ENCODE measurements at places on chromosomes 6 and 20.

DNA sequence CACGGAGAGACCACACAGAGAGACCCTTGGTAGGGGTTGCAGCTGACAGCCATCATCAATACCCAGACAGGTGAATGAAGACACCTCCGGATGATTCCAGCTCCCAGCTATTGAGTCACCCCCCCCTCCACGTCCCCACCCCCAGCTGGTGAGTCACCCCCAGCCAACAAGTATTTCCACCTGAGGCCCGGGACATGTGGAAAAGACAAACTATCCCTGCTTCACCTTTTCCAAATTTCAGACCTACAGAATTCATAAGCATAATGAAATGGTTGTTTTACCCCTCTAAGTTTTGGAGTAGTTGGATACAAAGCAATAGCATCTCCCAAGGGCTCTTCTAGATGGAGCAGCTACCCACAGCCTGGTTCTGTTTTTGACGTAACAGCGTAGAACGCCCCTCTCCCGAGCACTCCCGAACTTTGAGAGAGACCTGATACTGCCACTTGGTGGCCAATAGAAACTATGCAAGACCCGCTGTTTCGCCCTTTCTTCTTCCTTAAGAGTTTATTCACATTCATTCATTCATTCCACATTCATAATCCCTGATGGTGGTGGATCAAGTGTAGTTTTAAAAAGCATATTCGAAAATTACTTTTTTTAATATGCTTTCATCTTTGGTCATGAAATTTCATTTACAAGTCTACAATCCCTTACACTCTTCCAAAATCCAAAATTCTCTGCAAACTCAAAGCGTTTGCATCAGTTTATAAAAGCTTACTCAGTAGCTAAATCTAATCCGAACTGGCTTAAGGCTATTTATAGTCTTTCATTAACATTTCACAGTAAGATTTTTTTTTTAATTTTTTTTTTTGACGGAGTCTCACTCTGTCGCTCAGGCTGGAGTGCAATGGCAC, 15.1 kb upstream of the PPP1R16B start:
- peak; percentile 19 for DNase-seq

GRCh38 chr20:46564241-46564957, 13.9 kb upstream of the OCSTAMP start:
- no peak for DNase-seq

DNA sequence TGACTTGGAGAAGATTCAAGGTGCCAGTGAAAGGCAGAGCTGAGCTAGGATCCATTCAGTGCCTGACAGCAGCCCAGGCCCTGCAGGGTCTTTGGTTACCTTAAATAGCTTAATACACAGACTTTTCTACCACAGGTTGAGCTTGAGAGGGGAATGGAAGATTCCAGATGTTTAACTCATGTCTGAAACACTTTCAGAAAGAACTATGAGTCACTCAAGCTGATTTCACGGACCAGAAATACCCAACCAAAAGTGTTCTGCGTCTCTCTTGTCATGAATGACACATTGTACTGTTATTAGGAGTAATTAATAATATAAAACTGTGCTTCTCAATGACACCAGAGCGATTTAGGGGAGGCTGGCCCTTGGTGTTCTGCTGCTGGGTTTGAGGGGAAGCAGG, 6.4 kb upstream of the PMEPA1 start:
- DNase-seq, result peak; percentile 10

DNA sequence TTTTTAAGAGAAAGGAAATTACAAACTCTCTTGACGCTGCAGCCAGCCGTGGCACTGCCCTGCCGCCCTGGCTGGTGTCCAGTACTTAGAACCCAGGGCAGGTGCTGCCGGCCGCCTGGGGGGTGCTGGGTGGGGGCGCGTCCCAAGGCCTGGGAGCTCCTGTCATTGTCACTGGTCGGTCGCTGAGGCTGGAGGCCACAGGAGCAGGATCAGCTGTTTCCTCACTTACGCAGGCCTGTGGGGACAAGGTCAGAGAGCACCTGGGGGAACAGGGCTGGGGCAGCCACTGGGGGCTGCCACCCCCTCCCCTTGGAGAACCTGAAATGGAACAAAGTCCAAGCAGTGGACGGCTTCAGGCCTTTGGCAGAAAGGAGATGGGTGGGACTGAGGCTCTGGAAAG, 5.6 kb downstream of the BIRC7 start:
- no peak for DNase-seq

GRCh38 chr6:80145509-80145908, 39.0 kb downstream of the BCKDHB start:
- peak; percentile 11 for DNase-seq

DNA sequence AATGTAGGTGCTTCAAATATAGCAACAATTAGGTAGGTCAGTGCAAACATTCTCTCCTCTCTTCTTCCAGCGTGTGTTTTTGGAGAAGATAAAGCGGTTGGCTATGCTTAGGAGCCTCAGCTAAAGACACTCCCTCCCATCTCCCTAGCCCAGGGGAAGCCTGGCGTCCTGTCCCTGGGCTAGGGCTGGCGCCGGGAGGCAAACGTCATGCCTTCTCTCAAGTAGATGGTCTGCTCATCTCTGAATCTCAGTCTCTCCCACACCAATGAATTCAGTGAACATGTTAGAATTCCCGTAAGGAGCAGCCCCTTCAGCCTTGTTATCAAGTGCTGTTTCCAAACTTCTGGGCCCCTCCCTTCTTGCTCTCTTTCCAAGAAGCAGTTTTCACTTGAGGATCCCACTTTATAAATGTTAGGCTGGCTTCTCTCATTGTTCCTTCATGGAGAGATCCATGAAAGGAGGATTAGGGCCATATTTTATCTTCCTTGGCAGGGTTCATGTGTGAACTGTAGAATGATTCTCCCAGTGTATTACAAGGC, 142.8 kb downstream of the CLIC5 start:
- peak; percentile 3 for DNase-seq

DNA sequence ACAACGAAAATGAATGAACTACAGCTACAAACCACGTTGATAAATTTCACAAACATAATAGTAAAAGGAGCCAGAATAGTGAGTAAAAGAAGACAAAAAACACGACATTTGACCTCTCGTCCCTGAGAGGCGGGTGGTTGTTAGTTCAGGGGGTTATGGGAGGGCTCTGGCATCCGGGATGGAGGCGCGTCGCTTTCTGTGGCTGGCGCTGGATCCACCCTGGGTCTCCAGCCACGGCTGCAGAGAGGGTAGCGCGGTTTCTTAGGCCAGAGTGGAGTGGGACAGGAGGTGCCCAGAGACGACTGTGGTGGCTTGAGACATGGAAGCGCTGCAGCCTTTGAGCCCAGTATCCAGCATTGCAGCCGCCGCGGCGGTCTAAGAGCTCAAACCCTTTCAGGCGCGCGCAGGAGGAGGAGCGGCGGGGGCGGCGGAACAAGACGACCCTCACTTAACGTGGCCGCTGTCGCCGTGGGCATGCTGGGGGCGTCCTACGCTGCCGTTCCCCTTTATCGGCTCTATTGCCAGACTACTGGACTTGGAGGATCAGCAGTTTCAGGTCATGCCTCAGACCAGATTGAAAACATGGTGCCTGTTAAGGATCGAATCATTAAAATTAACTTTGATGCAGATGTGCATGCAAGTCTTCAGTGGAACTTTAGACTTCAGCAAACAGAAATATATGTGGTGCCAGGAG, 3.7 kb upstream of the ZSCAN23 start:
- peak; percentile 4 for DNase-seq

GRCh38 chr6:77290798-77291197, 172.5 kb downstream of the HTR1B start:
- peak; percentile 24 for DNase-seq

- no peak for DNase-seq
Measured at GRCh38 chr20:20955892-20956291, 150.3 kb downstream of the LINC00237 start.

GRCh38 chr20:50784464-50784863, 10.4 kb upstream of the BCAS4 start:
- DNase-seq, result no peak

- DNase-seq, result no peak
Measured at GRCh38 chr6:35011096-35012041, 122.3 kb downstream of the ANKS1A start.

DNA sequence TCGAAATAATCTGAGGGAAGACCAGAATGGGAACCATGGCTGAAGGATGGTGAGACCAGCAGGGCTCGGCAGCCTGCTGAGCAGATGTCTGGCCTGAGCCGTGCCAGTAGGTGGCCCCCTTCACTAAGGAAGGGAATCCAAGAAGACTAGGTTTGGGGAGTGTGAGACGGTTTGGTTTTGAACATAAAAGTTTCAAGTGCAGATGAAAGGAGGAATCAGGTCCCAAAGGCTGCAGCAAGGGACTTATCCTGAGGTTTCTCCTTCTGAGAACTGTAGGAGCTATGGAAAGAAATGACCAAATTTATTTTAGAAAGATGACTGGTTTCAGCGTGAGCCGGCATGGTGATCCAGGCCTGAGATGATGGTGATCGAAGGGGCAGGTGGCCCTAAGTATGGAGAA, 4.6 kb upstream of the OSER1 start:
- peak; percentile 81 for DNase-seq

GRCh38 chr6:150717419-150717818, 117.7 kb downstream of the PLEKHG1 start:
- DNase-seq, result no peak
